ENCODE measurements at places on chromosomes 2 and 18. TPM values are rescaled to one million over a fixed set of nuclear protein-coding genes. Genes with fewer than 3 reads are reported as not detected.

The ANKRD62 gene
- 1.9 TPM for total RNA-seq

The CFAP65 gene
- 2.9 TPM for total RNA-seq

GRCh38 chr2:88667219-88667618 is 24.3 kb upstream of the RPIA start:
- no peak for DNase-seq

DNA sequence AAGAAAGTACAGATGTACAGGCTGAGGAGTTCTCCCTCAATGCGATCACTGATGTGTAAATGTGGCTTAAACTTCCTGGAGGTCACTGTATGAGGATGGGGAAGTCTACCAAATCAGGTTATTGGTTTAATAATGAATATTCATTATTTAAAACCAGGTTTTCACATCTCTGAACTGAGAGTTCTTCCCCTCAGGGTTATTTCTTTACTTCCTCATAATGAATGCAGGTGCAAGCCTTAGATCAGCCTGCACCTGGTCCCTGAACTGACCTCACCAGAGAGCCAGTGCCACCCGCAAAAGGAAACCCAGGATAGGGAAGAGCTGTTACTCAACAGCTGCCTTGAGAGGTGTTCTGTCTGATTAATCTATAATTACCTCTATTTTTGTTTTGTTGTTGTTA is 369.0 kb downstream of the EPHA4 start:
- DNase-seq = no peak

GRCh38 chr2:190674966-190675650 is 26.2 kb downstream of the NAB1 start:
- no peak for DNase-seq

DNA sequence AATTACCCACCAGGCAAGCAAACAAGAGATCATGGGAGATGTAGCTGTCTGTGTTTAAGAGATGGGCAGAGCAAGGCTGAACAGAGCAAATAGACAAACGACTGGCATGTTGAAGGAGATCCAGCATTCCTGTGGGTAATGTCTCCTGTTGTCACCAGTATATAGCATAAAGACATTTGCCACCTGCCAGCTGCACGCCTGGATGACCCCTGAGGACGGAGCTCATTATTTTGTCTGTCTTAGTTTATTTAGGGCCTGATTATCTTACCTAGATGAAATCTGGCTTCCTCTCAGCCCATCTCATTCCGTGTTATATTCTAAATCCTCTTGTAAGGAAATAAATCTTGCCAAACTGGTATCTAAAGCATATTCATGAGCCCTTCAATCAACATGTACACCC is 510.3 kb upstream of the LINC00305 start:
- DNase-seq = no peak

Measured in umbilical cord (tissue), 2 donors.